ENCODE measurements at places on chromosomes 4 and X. TPM values are rescaled to one million over a fixed set of nuclear protein-coding genes. Genes with fewer than 3 reads are reported as not detected.
A peak's percentile ranks its signal among the peaks of the same experiment; 100 is the strongest.

EVC gene
- 24.3 TPM for total RNA-seq

FSTL5 gene
- not detected for total RNA-seq

DNA sequence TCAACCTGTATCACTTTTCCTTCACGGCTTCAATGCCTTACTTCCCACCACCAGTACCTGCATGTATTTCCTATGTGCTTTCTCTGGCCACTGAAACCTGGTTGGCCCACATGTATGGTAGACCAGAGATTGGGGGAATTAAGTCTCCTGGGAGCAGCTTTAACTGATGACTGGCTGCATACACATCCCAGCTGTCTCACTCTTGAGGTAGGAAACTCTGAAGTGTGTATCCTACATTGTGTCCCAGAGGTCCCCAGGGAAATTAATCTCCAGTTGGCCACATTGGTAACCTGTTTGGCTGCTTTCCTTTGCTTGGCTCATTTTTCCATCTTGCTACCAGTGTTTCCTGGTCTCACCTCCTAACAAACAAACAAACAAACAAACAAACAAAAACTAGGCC lies 124.4 kb downstream of the ZNF827 start:
- no peak for DNase-seq
- H3K27me3 ChIP-seq: no peaks in the 10 kb centered on the region
- no peaks in the 10 kb centered on the region for H3K36me3 ChIP-seq
- H3K4me1 ChIP-seq: no peaks in the 10 kb centered on the region
- H3K4me3 ChIP-seq: no peak overlapping the region
- no peak overlapping the region for H3K27ac ChIP-seq

GRCh38 chrX:133876646-133877045 lies 108.7 kb downstream of the GPC3 start:
- no peak overlapping the region for H3K27ac ChIP-seq
- H3K4me1 ChIP-seq: no peaks in the 10 kb centered on the region
- no peaks in the 10 kb centered on the region for H3K36me3 ChIP-seq
- H3K4me3 ChIP-seq: no peak overlapping the region

- no peaks in the 10 kb centered on the region for H3K36me3 ChIP-seq
- no peak overlapping the region for H3K27ac ChIP-seq
- H3K4me3 ChIP-seq: no peak overlapping the region
- H3K27me3 ChIP-seq: no peaks in the 10 kb centered on the region
- DNase-seq: no peak
Observed at GRCh38 chr4:163482190-163482589, 8.6 kb upstream of the TKTL2 start.

DNA sequence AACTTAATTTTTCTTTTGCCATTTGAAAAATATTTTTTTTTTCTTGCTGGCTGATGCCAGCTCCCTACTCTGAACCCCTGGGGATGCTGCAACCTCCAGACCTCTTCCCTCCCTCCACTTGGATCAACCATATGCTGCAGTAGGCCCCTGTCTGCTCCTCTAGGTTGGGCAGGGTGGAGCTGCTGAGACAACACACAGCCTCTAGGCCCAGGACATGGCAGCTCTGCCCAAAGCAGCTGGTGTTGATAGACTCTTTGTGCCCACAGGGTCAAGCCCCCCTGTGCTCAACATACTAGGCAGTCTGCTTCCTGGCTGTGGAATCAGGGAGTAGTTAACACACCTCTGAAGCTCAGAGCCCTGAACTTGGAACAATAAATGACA lies 19.9 kb upstream of the CLNK start:
- no peak for DNase-seq
- H3K4me3 ChIP-seq: no peak overlapping the region
- H3K27ac ChIP-seq: no peak overlapping the region
- H3K4me1 ChIP-seq: no peaks in the 10 kb centered on the region
- H3K36me3 ChIP-seq: no peaks in the 10 kb centered on the region

- H3K27me3 ChIP-seq: no peaks in the 10 kb centered on the region
- no peak overlapping the region for H3K4me3 ChIP-seq
- no peak for DNase-seq
- H3K4me1 ChIP-seq: peaks cover 6% of the 10 kb centered on the region
Observed at GRCh38 chrX:69158166-69158980, 6.9 kb downstream of the PJA1 start.

DNA sequence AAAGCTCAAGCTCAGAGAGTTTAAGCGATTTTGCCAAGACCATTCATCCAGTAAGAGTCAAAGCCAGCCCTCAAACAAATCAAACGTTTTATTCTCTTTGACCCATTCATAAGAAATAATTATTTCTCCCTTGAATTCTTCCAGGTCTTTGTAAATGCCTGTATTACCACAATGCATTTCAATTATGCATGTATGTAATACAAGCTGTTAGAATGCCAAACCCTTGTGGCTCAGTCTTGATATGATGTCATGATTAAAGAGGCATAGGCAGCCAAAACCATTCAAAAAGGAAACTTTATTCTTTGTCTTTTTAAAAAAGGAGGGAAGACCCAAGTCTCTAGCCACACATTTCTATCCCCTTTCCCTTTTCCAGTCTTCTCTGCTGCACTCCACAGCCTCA lies 56.5 kb upstream of the PGM2 start:
- H3K4me3 ChIP-seq: no peak overlapping the region
- no peak overlapping the region for H3K27ac ChIP-seq
- no peak for DNase-seq
- H3K27me3 ChIP-seq: no peaks in the 10 kb centered on the region
- no peaks in the 10 kb centered on the region for H3K36me3 ChIP-seq

- no peak overlapping the region for H3K4me3 ChIP-seq
- H3K27me3 ChIP-seq: no peaks in the 10 kb centered on the region
- no peaks in the 10 kb centered on the region for H3K4me1 ChIP-seq
- no peak overlapping the region for H3K27ac ChIP-seq
- H3K36me3 ChIP-seq: no peaks in the 10 kb centered on the region
- DNase-seq: peak; percentile 24
Observed at GRCh38 chr4:8732092-8732491, 139.5 kb downstream of the CPZ start.

ENPEP gene
- 8.2 TPM for total RNA-seq

DNA sequence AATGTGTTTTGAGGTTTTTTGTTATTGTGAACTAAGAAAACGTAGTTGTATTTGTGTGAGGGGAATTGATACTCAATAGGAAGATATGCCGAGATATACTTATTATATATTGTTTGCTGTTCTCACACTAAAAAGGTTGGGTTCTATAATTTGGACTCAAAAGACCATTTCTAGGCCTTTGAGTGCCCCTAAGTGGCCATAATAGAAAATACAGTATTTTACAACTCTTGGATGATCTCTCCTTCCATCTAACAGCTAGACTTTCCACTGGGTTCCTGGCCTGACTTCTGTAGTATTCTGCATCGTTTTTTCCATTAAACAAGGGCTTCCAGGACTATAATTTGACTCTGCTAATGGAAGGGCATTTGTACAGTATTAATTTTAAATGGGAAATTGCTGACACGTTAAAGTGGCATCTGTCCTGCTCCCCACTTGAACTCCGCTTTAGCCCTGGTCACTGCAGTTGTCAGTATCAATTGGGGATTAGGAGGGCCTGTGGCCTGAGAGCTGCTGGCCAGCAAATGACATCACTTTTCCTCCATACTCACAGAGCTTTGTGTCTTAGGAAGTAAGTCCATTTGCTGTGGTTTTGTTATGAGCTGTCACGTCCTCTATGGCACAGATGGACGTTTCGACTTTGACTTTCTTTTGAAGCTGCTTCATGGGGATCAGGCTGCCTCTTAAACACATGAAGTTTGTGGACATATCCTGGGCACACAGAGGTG lies 176.9 kb downstream of the SLIT2 start:
- no peaks in the 10 kb centered on the region for H3K27me3 ChIP-seq
- H3K27ac ChIP-seq: no peak overlapping the region
- no peaks in the 10 kb centered on the region for H3K36me3 ChIP-seq
- no peak overlapping the region for H3K4me3 ChIP-seq

- no peaks in the 10 kb centered on the region for H3K27me3 ChIP-seq
- H3K27ac ChIP-seq: no peak overlapping the region
- no peaks in the 10 kb centered on the region for H3K4me1 ChIP-seq
- no peaks in the 10 kb centered on the region for H3K36me3 ChIP-seq
- H3K4me3 ChIP-seq: no peak overlapping the region
Observed at GRCh38 chr4:64911846-64912245, 502.6 kb upstream of the TECRL start.

DNA sequence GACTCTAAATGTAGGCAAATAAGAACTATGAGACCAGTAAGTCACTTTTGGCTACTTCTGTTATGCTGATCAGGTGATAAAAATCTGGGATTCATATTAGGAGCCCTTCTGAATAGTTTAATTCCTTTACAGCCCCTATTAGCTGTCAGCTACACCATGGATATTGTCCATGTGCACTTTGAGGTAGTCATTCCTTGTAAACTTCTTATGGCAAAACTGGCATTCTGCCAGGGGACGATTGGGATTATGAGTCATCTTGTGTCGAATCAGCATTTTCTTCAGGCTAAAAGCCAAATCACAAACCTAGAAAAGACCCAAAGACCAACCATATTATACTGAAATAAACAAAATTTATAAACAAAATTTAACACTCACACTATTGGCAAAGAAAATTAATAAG lies 227.6 kb downstream of the PRDM5 start:
- no peaks in the 10 kb centered on the region for H3K36me3 ChIP-seq
- no peaks in the 10 kb centered on the region for H3K27me3 ChIP-seq
- DNase-seq: no peak
- no peak overlapping the region for H3K27ac ChIP-seq
- H3K4me1 ChIP-seq: no peaks in the 10 kb centered on the region
- H3K4me3 ChIP-seq: no peak overlapping the region

DNA sequence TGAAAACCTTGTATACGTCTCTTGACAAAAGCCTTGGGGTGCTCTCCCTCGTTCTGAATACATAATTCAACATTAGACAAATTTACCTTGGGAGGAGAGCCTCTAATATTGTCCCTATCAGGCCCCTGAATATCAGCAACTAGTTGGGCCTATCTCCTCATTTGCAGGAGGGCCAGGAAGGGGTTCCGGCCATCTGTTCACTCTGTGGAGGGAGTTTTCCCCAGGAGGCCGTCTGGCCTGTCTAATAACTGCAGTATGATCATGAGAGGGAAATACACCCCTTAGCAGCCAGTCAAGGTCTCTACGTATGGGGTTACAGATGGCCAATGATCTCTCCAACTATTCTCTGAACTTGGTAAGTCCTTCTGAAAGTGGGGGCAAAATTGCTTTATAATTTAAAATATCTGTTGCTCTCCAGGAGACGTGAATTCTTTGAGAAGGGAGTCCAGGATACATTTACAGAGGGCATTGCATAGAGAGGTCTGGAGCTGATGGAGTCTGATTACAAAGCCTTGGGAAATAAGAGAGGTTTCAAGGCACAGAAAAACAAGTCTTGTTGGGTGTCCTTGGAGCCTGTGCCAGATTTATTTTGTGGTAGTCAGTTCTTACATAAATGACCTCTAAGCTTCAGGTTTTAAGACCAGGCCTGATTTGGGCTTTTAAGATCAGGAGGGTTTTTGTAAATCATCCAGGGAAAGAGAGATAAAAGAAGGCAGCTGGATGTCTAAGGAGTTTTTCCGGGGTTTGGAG lies 48.2 kb upstream of the UXT start:
- no peaks in the 10 kb centered on the region for H3K36me3 ChIP-seq
- no peak for DNase-seq
- no peaks in the 10 kb centered on the region for H3K27me3 ChIP-seq
- H3K27ac ChIP-seq: no peak overlapping the region
- no peaks in the 10 kb centered on the region for H3K4me1 ChIP-seq

PTPN13 gene
- 77.2 TPM for total RNA-seq

DNA sequence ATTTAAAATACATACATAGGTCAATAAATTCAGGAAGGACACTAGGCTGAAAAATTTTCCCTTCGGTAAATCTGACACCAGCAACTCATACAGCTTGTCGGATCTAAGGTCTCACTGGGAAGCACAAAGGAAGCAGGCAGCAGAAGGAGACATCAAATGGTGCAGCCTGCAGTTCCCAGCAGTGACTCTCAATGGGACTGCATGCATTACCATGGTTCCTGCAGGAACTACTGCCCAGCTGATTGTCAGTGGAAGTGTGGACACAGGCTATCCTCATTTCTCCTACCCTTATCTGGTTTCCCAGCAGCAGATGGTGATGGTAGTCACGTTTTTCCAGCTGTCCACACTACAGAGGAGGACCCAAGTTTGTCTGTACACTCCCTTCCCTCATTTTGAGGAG lies 113.3 kb downstream of the PPP1R2C start:
- DNase-seq: no peak
- H3K27me3 ChIP-seq: no peaks in the 10 kb centered on the region
- H3K4me1 ChIP-seq: no peaks in the 10 kb centered on the region
- no peak overlapping the region for H3K27ac ChIP-seq

DIPK2B gene
- 14.4 TPM for total RNA-seq

DNA sequence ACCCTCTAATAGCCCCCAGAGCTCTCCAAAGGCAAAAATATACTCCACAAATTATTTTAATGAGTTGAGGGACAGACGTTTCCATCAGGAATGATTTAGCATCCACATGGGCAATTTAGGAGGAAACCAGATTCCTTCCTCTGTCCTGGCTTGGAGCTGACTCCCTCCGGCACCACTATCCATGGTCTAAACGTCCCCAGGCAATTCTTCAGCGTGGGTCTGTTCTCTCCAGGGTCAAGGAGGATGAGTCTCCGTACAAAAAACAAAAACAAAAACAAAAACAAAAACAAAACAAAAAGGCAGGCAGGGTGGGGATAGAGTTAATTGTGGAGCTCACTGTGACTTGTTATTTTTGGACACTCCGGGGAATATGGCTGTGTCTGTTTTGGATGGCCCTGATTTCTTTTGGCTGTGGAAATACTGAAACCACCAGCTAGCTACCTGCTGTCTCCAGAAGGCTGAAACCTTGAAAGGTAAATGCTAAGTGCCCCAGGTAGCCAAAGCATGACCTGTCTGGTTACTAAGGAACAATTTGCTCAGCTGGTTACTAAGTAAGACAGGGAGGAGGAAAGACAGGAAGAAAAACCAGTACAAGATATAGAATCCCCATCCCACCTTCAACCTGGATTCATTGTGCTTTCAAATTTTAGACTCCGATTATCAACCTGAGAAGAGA lies 419.1 kb upstream of the LCORL start:
- H3K4me1 ChIP-seq: no peaks in the 10 kb centered on the region
- no peak overlapping the region for H3K27ac ChIP-seq
- no peaks in the 10 kb centered on the region for H3K27me3 ChIP-seq
- H3K36me3 ChIP-seq: no peaks in the 10 kb centered on the region
- H3K4me3 ChIP-seq: no peak overlapping the region
- no peak for DNase-seq

DNA sequence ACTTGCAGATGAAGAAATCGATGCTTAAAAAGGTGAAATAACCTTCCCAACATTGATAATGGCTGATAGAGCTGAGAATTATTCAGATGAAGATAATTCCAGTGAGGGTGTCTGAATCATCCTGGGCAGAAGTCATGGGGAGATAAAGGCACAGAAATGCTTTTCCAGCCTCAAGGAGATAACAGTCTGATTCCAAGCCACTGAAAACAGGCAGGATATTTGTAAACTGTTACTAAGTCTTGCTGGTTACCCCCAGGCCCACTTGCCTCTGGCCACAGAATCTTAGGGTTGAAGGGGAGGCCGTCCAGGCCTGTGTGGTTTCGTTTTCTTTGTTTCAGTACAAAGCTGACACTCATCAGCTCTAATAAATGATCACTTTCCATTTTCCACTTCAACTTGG lies 158.5 kb downstream of the SH3KBP1 start:
- H3K27ac ChIP-seq: no peak overlapping the region
- H3K4me1 ChIP-seq: peaks cover 5% of the 10 kb centered on the region
- H3K36me3 ChIP-seq: no peaks in the 10 kb centered on the region
- DNase-seq: no peak

Measured in lower lobe of right lung (tissue), 2 donors.